ENCODE measurements at places on chromosomes 5 and 9.

DNA sequence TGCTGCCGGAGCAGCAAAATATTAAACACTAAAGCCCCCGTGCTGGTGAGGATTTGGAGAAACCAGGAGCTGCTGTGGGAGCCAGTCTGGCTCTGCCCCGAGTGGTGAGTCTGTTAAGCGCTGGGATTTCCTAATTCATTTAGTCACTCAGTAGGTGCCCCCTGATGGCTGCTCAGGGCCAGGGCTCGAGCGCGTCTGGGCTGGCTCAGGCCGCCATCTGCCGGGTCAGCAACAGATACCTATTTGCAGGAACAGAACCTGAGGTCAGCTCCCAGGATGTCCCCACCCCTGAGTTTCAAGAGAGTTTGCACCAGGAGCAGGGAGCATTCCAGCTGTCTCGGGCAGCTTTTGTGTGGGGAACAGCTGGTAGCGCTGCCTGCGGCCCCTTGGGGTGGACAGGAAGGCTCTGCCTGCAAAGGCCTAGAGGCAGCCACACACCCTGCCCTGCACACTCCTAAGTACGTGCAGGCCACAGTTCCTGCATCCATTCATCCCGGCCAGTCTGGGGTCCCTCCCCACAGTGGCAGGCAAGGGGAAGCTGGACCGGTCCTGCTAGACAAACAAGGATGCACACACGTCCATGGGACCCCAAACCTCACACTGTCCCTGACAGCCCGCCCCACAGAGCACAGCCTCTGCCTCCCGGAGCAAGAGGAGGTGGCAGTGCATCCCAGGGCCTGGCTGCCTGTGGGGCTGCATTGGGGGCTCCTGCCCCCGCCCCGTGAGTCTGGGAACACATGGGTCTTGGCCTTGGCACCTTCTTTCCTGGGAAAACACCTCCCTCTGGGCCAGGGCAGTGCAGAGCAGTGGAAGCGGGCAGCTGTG, 83.7 kb downstream of the ADAMTS2 start:
- no peak for DNase-seq

- DNase-seq: no peak
Observed at GRCh38 chr5:150674341-150674821, 13.3 kb downstream of the MYOZ3 start.

DNA sequence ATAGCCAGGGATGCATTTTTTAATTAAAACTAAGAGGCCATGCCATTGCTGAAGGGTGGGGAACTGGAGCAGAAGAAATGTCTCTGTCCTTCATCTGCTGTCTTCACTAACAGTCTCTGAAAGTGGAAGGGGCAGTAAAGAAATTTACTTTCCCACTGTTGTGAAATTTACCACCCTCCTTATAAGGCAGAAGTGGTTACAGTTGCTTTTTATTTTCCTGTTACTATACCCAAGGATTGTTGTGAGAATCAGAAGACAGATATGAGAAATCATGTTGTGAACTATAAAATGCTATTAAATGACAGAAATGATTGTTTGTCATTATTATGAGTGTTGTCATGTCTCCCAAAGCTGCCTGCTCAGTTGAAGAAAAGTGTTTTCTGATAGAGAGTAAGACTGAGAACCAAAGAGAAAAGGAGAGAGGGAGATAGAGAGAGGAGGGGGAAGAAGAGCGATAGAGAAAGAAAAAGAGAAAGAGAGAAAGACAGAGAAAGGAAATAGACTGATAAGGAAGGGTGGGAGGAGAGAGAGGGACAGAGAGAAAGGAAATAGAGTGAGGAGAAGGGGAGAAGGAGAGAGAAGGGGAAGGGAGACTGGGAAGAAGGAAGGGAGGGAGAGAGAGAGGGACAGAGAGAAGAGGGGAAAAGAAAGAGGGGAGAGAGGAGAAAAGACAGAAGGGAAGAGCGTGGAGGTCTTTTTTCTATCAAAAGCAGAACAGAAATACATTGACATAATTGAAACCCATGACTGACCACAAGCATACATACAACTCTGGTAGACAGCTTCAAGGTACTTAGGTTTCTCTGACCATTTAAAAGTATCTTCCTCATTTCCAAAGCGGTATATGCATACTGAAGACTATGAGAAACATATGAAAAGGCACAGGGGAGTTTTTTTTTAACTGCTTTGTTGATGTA, 22.5 kb downstream of the SEC61B start:
- DNase-seq: no peak

- DNase-seq: no peak
Observed at GRCh38 chr5:144083185-144083584, 87.3 kb downstream of the YIPF5 start.

GRCh38 chr5:170573660-170574059, 69.8 kb downstream of the KCNIP1 start:
- DNase-seq: no peak

DNA sequence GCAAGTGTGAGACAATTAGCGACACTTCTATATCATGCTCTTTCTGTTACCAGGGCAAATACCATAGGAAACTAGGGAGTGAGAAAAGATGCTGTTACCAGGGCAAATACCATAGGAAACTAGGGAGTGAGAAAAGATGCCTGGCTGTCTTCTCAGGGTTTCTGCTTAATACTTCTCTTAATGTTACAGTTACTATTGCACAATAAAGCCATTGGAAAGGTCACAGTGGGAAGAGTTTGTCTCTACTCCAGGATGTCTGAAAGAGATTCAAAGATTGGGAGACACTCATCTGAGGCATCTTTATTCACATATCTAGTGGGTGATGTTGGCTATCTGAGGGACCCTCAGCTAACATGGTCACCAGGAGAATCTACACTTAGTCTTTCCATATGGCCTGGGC, 431.7 kb upstream of the POU5F2 start:
- no peak for DNase-seq

DNA sequence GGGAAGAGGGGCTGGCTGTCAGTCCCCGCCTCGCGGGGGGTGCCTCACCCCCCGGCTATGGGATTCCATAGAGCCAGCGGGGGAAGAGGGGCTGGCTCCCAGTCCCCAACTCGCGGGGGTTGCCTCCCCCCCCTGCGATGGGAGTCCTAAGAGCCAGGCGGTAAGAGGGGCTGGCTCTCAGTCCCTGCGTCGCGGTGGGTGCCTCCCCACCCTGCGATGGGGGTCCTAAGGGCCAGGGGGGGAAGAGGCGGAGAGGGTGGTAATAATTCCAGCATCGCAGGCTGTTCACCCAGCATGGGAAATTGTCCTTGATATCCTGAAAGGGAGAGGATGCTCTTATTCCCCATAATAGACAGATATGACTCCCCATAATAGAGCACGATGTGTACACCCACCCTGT, 9.6 kb upstream of the LCN2 start:
- no peak for DNase-seq

- no peak for DNase-seq
Observed at GRCh38 chr9:82492274-82492673, 503.7 kb downstream of the SPATA31D1 start.

- DNase-seq: no peak
Observed at GRCh38 chr9:75105019-75105540, 16.8 kb downstream of the OSTF1 start.

DNA sequence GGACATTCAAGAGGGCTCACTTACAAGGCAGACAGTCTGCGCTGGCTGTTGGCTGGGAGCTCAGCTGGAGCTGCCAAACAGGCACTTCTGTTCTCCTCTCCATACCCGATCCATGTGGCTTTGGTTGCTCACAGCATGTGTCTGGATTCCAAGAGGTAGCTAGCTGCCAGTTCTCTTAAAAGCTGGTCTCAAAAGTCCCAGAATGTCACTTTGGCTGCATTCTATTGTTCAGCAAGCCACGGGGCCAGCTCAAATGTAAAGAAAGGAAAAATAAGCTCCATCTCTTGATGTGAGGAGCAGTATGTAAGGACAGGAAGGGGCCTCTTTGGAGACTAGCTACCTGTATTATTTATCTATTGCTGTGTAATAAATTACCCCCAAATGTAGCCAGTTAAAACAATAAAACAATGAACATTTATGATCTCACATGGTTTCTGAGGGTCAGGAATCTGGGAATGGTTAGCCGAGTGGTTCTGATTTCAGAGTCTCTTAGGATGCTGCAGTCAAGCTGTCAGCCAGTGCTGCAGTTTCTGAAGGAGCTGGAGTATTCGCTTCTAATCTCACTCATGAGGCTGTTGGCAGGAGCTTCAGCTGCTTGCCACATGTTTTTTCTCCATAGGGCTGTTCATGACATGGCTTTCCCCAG, 112.7 kb upstream of the CLINT1 start:
- DNase-seq: no peak

DNA sequence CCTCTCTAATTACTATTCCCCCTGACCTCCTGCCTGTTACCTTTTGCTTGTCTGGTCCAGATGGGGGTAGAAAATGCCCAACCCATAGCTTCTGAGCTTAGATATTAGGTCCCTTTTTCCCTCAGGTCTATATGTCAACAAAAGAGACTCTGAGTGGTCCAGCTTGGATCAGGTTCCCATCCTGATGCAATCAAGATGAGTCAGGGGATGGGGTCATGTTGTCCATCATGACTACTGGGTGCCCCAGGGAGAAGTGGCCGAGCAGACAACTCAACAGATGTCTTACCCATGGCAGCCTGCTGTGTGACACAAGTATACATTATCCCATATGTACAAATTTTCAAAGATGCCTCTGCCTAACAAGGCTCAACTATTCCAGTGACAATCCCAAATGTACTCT, 9.1 kb upstream of the ANKH start:
- no peak for DNase-seq

DNA sequence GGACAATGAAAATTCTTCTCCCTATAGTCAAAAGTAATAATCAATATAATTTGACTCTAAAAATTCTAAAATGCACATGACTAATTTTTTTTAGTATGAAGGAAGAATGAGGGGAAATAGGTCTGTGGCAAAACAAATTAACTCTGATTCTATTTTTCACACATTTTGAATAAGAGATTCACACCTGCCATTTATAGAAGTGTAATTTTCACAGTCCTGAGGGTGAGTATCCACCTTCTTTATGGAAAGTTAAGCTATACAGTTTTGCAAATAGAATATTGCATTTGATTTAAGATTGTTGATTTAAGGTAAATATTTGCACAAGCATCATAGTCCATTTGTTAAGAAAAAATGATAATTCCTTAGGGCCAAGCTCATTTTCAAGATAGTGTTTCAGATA, 417.7 kb downstream of the CHSY3 start:
- no peak for DNase-seq

- DNase-seq: peak; percentile 58
Observed at GRCh38 chr9:123349691-123350480, 6.1 kb upstream of the CRB2 start.

DNA sequence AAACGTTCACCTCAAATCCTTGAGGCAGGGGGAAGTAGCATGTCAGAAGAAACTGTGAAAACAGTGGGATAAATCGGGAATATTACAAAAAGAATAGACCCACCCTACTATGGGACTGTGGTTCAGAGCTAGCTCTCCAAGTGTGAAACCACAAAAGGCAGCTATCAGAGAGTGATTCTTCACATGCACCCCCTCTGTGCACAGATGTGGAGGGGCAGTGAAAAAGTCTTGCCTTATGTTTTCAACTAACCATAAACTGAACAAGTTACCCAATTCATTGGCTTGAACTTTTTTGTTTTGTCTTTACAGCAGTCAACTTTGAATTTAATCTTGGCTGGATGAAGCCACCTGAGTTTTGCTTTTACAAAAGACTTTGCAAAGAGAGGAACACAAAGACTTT, 98.8 kb upstream of the NR4A3 start:
- DNase-seq: no peak

GRCh38 chr5:112635771-112636731, 101.6 kb upstream of the APC start:
- no peak for DNase-seq

GRCh38 chr9:38358390-38359296, 33.9 kb upstream of the ALDH1B1 start:
- no peak for DNase-seq

GRCh38 chr9:23941051-23941450, 115.0 kb upstream of the ELAVL2 start:
- no peak for DNase-seq

- no peak for DNase-seq
Observed at GRCh38 chr5:165620394-165620793, 2115.0 kb downstream of the MAT2B start.

- DNase-seq: peak; percentile 51
Observed at GRCh38 chr5:142095035-142095434, 13.5 kb upstream of the NDFIP1 start.

DNA sequence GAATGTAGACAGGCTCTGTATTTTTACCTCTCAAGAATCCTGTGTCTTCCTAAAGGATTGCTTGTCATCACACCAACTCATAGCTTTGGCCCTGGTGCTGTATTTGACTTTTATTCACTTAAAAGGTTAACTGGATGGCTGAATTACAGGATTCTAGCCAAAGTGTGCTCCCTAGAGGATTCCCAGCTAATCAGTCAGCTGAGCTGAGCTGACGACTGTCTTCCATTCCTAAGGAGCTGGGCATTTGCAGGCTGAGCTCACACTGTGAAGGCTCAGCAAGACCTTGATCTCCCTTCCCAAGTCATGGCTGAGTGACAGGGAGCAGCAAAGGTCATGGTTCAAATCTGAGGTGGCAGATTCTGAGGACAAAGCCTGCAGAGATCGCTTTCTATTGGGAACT, 59.0 kb upstream of the PALM2AKAP2 start:
- DNase-seq: no peak

- DNase-seq: no peak
Observed at GRCh38 chr9:27672718-27673117, 99.4 kb upstream of the C9orf72 start.

DNA sequence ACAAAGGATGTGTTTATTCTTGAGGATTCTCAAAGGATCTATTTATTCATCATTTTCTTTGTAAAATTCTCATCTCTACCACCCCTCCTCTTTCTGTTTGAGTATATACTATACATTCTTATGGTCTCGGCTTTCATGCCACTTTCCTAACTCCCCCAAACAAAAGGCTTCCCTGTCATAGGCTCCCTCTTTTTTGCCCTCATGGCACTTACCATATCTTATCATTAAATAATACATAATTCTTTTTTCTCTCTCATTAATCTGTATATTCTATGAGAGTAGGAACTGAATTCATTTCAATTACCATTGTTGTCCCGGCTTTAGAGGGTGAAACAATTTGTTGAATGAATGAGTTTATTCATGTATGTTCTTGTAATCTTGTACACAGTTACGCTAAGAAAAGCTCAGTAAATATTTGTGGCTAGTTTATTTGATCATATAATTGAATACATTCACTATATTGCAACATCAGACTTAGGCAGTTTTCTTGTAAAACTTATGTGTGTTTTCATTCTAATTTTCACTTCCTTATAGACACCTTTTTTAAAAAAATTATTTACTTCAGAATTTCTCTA, 254.6 kb downstream of the EDIL3 start:
- DNase-seq: no peak

GRCh38 chr9:137749511-137749910, 128.1 kb upstream of the CACNA1B start:
- DNase-seq: no peak

DNA sequence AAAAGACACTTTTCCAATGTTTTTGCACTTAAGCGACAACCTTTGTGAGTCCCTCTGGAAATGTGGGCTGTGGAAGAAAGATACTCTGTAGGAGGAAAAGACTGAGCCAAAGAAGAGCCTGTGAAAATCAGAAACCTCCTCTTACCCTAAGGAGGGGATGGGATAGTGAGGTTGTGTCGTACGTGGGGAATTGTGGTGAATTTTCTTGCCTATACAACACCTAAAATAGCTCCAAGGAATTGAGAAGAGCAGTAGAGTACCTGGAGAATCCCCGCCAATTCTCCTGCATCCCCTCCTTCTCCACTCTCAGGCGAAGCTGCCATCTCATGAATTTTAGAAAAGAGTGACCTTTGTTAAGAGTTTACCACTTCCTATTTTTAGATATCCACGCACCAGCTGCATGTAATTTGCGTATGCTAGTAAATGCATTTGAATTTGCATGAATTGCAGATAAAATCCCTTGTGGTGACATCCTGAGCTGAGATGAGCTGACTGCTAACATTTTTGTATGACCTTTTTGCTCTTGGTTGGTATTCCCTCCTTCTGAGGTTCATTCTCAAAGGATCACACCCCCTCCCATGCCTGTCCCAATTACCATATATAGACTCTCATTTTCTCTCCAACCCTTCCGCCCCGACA, 147.2 kb downstream of the PCSK5 start:
- no peak for DNase-seq
